Type B pancreatic cell (in vitro differentiated cells): ENCODE measurements at places on chromosomes 16 and 17.

GRCh38 chr16:23874613-23875294 lies 39.0 kb downstream of the PRKCB start:
- no peak for DNase-seq

GRCh38 chr17:46179375-46179999 lies 13.7 kb downstream of the KANSL1 start:
- DNase-seq: no peak

DNA sequence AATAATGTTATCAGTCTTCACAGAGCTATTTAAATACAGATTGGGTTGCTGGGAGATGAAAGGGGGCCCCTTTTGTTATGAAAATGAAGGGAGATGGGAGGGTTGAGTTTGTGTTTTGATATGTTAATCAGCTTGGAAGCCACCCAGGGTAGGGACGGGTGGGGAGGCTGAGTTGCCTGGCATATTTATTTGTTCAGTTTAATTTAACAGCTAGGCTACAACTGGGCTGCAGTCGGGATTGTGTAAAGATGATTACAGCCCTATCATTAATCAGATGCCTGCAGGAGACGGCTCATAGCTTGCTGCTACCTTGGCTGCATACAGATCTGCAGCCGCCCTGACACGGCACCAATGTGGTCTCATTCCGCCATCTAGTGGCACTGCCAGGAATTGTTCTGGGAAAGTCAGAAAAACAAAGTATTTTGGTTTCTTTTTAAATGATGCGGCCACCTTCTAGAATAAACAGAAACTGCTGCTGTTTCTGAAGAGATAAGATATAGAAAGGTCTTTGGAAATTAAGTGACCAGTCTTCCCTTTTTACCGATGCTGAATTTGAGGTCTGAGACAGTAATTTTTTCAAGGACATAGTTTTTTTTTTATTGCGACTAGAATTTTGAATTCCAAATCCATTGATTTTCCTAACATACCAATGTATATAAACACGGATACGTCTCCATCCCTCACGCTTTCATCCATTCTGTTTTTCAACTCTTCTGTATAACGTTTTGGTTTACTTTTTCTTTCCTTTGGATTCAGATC lies 458.0 kb upstream of the ASIC2 start:
- peak; percentile 77 for DNase-seq

- no peak for DNase-seq
These were observed 131.5 kb downstream of the OR1D5 start for GRCh38 chr17:2931876-2932275.

GRCh38 chr17:44367231-44367979 lies 3.8 kb upstream of the FAM171A2 start:
- DNase-seq: no peak

DNA sequence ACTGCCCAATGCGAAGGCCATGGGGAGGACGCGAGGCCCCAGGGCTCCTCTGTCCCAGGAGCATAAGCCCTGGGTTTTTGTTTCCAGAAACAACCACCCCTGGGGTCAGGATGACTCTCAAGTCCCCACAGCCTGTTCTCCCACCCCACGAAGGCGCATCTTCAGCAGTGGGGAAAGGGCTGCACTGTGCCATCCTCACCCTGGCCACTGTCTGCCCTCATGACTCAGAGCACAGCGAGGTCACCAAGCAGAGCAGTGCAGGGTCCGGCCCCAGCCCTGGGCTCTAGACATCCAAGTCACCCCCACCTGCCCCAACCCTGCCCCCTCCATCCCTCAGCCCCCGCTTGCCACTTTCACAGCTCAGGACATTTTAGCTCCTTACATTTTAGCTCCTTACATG lies 22.7 kb upstream of the KSR1 start:
- no peak for DNase-seq

GRCh38 chr17:34374457-34374856 lies 11.4 kb upstream of the CCL1 start:
- DNase-seq: no peak

DNA sequence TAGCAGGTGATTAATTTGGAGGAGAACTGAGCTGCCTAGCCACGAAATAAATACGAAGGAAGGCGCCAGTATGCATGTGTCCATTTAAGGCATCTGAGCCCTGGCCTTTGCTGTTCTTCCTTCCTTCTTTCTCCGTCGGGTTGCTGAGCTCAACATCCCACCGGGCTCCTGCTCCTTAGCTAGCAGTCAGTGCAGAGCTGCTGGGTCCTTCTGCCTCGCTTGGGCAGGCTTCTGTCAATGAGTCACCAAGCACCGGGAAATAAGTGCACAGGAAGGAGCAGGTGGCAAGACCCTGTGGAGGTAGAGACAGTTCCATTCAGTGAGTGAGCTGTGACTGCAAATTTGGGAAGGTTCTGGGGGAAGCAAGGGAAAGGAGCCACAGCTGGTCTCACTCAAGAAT lies 120.7 kb downstream of the CCDC182 start:
- no peak for DNase-seq

DNA sequence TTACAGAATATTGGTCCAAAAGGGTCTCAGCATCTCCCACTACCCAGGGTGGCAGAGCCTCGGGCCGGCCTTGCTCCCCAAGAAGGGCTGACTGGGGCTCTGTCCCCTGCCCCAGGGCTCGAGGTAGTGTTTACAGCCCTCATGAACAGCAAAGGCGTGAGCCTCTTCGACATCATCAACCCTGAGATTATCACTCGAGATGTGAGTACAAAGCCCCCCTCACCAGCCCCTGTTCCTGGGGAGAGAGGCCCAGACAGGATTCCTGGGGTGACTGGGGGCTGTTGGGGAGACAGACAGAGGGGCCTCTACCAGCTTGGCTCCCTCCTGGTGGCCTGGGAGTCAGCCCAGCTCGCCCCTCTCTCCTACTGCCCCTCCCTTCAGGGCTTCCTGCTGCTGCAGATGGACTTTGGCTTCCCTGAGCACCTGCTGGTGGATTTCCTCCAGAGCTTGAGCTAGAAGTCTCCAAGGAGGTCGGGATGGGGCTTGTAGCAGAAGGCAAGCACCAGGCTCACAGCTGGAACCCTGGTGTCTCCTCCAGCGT lies 6.1 kb upstream of the NLRC5 start:
- no peak for DNase-seq

DNA sequence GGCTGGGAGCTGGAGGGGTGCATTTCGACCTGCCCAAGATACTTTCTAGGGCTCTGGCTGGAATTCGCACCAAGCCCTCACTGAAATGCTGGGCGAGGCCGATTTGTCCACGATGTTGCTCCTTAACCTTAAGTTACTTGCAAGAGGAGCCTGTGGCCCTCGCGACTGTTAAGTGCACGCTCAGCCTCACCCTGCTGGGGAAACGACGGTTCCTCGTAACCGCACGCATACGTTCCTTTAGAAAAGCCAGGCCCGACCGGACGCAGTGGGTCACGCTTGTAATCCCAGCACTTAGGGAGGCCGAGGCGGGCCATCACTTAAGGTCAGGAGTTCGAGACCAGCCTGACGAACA lies 607 bp upstream of the NCOR1 start:
- DNase-seq: peak; percentile 70

DNA sequence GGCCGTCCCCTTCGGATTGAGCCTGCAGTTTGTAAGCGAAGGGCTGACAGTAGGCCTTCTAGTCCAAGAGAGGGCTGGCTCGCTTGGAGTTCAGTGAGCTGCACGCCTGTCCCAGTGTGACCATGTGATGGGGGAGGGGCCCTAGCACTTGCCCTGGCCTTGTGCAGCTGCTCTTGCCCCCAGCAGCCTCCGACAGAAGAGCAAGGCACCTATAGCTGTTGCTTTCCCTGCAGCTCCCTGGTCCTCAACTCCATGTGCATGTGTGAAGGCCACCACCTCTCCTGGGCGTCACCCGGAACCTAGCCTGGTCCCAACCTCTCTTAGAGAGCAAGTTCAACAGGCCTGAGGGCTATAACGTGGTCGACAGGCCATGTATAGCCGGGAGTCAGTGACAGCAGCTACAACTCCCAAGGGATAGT lies 5.6 kb downstream of the SPHK1 start:
- DNase-seq: no peak

DNA sequence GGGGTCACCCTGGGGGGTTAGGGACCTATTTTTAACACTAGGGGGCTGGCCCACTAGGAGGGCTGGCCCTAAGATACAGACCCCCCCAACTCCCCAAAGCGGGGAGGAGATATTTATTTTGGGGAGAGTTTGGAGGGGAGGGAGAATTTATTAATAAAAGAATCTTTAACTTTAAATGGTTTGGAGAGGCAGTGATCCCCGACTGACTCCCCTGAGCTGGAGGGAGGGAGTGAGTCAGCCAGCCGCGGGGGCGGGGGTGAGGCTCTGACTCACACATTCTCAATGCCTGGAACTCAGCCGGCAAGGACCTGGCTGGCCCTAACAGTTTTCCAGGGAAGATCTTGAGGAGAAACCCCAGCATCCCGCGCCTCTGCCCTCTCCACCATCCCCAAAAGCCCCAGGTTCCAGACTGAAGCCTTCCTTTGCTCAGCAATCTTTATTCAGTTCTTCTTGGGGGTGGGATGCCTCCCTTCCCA lies 1.5 kb downstream of the HCFC1R1 start:
- no peak for DNase-seq

DNA sequence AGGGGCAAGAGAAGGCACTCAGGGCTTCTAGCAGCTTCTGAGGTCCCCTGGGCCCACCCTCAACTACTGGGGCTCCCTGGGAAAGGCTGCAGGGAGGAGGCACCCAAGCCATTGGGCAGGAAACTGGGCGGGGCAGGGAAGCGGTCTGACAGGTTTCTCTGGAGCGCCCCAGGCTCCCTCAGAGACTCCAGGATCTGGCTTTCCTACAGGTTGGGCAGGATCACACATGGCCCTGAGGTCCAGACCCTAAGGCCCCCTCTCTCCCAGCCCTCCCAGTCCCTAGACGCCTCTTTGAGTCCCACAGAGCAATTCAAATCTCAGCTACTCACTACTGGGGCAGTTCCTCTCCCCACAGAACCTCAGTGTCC lies 14.3 kb downstream of the JUP start:
- DNase-seq: no peak

DNA sequence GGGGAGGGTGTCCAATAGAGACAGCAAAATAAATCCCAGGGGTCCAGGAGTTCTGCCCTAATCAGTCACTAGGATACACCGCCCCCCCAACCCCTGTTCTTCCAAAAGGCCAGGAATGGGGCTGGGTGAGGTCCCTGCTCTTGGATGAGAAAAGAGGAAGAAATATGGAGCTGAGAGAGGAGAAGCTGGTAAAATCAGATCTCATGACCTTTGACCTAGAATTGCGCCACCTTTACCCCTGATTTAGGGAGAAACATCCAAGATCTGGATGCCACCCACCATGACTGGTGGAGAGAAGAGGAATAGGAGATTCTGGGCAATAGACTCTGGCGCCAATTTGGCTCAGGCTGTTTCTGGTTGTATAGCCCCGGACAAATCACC lies 707 bp upstream of the CACNB1 start:
- DNase-seq: no peak

GRCh38 chr17:65005858-65006257 lies 50.7 kb downstream of the GNA13 start:
- DNase-seq: no peak

- DNase-seq: no peak
These were observed 677 bp downstream of the SULT1A2 start for GRCh38 chr16:28596115-28596630.

GRCh38 chr17:71398800-71399219 lies 722.0 kb upstream of the SOX9 start:
- no peak for DNase-seq

- DNase-seq: no peak
These were observed 2.3 kb upstream of the CLUH start for GRCh38 chr17:2713881-2714280.

- DNase-seq: no peak
These were observed 394.7 kb upstream of the ASIC2 start for GRCh38 chr17:33687831-33688230.

GRCh38 chr17:1937461-1937860 lies 87.7 kb downstream of the RTN4RL1 start:
- no peak for DNase-seq

DNA sequence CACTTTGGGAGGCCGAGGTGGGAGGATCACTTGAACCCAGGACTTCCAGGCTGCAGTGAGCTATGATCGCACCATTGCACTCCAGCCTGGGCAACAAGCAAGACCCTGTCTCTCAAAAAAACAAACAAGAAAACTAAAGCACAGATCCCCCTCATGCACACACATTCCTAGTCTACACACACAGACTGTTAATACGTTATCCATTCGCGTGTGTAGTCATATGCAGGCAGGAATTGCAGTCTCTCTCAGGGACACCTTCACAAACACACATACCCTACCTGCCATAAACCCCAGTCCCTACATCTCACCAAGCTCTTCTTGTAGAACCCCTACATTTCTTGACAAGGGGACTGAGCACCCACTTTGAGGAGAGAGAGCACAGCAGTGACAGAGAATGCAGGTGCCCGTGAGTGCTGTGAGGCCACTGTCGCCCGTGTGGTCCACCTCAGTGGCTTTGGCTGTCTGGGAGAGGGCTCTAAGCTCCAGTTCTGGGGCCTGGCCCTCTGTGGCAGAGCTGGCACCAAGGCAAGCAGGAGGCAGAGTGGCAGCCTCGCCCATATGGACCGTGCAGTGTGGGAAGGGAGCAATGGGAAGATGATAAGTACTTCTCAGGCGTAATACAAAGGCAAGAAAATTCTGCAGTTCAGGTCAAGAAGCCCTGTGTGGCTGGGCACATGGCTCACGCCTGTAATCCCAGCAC lies 59.0 kb upstream of the RPH3AL start:
- DNase-seq: no peak
